ENCODE measurements at places on chromosomes 3 and 15.

GRCh38 chr3:18434711-18435110 lies 9.6 kb upstream of the SATB1 start:
- DNase-seq: no peak

GRCh38 chr3:61627768-61628185 lies 66.4 kb downstream of the PTPRG start:
- DNase-seq: no peak

DNA sequence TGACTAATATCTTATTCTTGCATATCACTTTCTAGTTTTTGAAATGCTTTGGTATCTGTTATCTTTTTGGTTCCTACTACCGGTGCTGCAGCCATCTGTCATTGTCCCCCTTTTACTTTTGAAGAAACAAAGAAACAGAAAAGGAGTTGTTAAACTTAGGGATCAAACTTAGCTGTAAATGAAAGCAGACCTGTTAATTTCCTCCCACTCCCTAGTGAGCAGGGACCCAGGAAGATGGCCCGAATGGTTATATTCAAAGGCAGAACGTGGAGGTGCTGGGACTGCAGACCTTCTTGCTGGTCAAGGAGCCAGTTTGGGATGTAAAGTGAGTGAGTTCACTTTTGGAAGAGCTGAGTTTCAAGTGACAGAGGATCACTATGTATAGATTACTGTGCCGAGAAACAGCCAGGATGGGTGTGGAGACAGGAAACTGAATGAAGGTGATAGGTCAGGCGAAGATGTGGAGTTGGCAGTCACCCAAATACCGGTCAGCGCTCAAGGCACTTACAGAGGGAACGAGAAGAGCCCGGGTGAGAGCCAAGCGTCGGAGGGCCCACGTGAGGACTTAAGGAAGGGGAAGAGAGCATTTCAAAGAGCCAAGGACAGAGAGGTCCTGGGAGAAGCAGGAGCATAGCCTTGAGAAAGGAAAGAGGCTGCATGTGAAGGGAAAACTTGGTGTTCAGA lies 20.1 kb downstream of the KBTBD8 start:
- DNase-seq: peak; percentile 3

GRCh38 chr15:43133430-43134156 lies at the start of gene TMEM62:
TMEM62 (plus strand) TSS chr15:43133586; CDS start chr15:43133803, 217 bp downstream.
- peak; percentile 91 for DNase-seq

DNA sequence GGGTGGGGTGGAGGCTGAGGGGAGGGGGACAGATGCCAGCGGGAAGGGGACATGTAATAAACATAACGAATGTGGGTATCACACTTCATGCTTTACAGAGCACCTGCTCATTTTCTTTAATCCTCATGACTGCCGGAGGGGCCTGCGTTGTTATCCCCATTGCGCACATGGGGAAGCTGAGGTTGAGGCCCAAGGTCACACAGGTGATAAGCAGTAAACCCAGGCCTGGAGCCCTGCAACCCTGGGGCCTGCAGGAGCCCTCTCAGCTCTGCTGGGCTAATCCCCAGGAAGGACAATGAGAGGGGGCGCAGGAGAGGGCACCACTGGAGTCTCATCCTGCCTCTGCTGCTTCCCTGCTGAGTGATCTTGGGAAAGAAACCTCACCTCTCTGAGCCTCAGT lies 64.3 kb downstream of the MEGF11 start:
- no peak for DNase-seq

- no peak for DNase-seq
Observed at GRCh38 chr15:69606921-69607500, 154.4 kb downstream of the RPLP1 start.

DNA sequence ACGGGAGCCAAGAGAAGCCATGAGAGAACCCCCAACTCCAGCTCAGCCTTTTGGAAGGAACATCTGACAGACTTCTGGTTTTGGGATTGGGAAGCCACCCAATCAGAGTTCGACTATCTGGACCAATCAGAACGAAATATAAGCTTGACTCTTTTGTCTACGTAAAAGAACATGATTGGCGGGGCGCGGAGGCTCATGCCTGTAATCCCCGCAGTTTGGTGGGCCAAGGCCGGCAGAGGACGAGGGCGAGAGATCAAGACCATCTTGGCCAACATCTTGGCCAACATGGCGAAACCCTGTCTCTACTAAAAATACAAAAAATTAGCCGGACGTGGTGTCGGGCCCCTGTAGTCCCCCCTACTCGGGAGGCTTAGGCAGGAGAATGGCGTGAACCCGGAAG lies 380.3 kb downstream of the TBL1XR1 start:
- no peak for DNase-seq

DNA sequence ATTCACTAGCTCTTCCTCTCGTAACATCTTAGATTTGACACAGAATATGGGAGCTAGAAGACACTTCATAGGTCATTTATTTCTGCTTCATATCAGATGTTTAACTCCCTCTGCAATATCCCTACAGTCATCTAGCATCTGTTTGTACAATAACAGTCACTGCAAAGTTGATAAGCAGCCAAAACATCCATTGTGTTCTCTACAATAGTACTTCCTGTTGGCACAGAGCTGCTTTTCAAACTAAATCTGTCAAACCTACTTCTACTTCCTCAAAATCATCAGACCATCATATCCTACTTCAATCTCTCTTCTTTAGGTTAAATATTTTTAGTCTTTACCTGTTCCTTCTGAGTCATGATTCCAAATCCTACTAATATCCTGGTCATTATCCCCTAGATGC lies 233.2 kb downstream of the FGF12 start:
- DNase-seq: peak; percentile 10

DNA sequence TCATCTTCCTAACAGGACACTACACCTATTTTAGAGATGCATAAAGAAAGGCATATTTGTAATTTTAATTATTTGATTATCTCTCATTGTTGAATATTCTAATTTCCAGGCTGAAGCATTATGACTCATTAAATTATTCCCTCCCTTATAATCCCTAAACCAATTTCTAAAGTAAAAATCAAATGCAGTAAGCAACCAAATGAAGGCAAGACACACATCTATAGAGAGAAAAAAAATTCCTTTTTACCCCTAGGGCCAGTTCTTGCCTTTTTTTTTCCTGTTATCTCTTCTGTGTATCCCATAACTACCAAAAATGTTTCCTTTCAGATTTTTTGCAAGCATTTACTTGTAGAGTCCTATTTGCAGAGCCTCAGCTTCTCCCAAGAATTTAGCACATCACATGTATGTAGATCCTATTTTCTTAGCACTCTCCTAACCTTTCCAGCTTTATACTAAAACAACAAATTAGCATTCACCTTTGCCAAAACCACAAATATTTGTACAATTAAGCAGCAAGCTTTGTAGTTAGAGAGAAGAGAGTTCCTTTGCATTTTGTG lies 177.9 kb downstream of the SATB1 start:
- DNase-seq: no peak

GRCh38 chr3:40088527-40089170 lies 220.9 kb upstream of the EIF1B start:
- no peak for DNase-seq

DNA sequence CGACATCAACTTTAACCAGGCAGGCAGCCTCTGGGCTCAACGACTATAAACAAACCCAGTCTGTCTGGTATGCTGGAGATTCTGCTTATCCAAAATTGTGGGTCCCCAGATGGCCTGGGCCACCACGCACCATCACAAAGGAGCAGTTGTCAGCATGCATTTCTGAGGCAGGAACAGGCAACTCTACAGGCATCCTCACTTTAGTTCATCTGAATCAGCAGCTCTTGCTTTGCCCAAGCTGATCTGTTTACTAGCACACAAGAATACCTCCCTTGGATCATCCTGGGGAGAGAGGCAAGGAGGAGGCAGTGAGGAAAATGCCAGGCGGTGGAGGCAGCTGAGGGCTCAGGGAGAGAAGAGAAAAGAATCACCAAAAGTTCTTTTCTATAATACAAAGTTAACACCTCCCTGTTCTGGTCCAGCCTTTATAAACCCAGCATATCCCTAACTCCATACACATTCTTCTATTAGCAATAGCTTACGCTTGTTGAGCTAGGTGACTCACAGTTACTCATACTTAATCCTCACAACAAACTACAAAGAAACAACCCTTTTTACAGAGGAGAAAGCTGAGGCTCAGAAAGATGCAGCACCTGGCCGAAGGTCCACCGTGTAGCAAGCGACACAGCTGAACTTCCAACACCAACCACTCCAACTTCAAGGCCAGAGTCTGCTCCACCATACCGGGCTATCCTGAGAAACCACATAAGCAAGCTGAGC lies 33.6 kb downstream of the ZDHHC3 start:
- no peak for DNase-seq

DNA sequence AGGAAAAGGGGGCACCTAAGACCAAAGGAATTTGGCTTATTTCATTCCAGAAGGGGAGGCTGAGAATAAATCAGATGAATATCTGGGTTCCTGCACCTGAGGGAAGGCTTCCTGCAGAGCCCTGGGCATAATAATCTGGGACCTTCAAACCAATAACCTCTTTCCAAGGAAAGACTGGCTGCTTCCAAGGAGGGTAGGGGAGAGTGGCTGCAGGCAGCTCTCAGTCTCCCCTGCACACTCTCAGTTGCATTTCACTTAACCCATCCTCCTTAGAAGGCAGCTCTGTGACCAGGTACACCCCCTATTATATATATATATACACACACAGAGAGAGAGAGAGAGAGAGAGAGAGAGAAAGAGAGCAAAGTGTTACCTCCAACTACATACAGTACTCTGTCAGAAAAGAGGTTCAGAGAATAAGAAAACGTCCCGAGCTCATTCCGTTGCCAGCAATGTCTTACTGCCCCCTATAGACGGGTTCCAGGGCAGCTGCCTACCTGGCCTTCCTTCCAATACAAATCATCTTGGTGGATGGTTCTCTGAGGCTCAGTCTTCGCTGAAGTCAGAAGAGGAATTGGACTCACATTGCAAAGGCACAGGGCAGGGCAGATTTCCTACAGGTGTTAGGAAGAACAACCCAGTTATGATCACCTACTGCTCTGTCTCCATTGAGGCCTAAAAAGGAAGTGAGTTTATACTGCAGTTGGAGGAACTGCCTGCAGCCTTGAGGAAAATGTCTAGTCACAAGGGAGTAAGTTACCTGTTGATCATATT lies 26.1 kb downstream of the CAPN3 start:
- DNase-seq: peak; percentile 61

DNA sequence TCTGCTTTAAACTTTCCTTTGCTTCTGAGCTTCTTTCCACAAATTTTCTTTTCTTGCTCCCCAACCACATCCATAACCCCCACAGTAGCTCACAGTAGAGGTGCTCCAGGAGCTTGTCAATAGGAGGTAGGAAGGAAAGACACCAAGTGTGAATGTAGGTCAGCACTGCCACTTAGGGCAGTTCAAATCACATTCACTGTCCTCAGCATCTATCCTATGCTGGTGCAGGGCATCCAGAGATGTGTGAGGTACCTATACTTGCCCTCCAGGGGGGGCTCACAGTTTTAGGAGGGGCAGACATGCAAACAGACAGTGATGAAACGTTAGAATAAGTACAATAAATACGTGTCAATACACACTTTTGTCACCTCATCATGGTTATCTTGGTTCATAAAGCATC lies 1.5 kb upstream of the SPSB4 start:
- peak; percentile 10 for DNase-seq

GRCh38 chr3:48180531-48181253 lies 7.5 kb downstream of the CDC25A start:
- DNase-seq: no peak

DNA sequence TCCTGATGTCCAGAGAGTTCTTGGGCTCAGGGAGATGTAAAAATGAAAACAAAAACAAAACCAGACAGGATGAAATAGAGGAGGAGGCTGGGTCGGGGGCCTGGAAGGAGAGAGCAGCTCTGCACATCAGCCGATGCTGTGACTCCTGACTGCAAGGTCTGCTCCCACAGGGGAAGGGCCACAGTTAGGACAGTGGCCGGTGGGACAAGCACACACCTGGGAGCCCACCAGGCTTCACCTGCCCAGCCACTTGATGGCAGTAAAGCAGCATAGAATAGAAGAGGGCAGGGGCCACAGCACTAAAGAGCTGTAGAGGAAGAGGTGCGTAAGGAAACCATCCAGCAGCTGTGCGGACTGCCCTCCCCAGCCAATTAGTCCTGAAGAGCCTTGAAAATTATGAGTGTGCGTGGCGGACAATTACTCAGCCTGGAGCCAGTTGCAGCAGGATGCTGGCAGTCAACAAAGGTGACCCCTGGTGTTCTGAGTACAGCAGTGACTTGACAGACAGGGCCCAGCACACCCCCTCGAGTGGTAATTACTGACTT lies 29.8 kb downstream of the ALS2CL start:
- peak; percentile 2 for DNase-seq

- no peak for DNase-seq
Observed at GRCh38 chr15:85741021-85741421, 53.7 kb downstream of the KLHL25 start.
